ENCODE measurements at places on chromosomes 7 and 10. TPM values are rescaled to one million over a fixed set of nuclear protein-coding genes. Genes with fewer than 3 reads are reported as not detected.

DNA sequence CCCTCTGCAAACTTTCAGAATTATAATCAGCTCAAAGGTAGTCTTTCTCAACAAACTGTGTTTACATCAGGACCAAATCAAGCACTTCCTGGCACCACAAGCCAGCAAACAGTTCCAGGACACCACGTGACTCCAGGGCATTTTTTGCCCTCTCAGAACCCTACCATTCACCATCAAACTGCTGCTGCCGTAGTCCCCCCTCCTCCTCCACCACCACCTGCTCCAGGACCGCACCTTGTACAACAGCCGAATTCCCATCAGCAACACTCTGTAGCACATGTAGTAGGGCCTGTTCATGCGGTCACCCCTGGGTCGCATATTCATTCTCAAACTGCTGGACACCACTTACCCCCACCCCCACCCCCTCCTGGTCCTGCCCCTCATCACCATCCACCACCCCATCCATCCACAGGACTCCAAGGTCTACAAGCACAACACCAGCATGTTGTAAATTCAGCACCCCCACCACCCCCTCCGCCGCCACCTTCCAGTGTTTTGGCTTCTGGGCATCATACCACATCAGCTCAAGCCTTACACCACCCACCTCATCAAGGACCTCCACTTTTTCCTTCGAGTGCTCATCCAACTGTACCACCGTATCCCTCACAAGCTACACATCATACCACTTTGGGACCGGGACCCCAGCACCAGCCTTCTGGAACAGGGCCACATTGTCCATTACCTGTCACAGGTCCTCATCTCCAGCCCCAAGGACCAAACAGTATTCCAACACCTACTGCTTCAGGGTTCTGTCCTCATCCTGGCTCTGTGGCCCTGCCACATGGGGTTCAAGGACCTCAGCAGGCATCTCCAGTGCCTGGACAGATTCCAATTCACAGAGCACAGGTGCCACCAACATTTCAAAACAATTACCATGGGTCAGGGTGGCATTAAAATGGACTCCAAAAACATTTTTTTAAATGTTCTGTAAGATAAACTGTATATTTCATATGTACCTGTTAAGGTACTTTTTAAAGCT, 98.7 kb downstream of the KMT2E start:
- no peak for DNase-seq

GRCh38 chr10:77504196-77504872, 133.3 kb downstream of the KCNMA1 start:
- no peak for DNase-seq

- DNase-seq, result no peak
These were observed 107.3 kb downstream of the PROSER2 start for GRCh38 chr10:11930312-11930978.

DNA sequence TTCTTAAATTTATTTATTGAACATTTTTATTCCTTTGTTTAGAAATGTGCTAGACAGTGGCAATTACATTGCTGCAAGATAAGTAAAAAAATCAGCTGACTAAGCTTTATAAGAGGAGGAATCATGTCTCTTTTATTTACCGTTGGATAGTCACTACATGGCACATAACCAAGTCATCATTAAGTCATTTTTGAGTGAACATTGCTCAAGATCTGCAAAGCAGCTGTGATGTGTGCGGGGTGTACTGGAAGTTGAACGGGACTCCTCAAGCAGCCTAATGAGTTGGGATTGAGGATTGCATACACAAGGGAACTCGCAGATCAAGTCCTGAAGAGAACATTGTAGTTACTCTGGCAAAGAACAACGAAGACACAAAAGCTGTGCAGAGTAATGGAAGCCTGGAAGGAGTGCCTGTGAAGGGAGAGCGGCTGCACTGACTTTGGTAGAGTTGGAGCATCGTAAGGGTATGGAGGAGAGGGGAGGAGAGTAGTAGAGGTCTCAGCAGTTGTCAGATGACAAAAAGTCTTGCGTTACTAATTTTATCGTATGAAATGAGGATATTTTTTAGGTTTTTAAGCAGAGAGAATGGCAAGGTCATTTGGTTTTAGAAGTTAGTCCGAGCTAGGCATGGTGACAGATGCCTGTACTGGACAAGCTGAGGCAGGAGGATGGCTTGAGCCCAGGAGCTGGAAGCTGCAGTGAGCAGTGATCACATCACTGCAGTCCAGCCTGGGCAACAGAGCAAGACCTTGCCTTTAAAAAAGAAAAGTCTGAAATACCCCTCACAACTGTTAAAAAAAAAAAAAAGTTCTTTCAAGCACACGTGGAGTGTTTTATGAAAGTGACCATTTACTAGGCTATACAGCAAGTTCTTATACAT, 95.1 kb downstream of the BMPR1A start:
- no peak for DNase-seq

DNA sequence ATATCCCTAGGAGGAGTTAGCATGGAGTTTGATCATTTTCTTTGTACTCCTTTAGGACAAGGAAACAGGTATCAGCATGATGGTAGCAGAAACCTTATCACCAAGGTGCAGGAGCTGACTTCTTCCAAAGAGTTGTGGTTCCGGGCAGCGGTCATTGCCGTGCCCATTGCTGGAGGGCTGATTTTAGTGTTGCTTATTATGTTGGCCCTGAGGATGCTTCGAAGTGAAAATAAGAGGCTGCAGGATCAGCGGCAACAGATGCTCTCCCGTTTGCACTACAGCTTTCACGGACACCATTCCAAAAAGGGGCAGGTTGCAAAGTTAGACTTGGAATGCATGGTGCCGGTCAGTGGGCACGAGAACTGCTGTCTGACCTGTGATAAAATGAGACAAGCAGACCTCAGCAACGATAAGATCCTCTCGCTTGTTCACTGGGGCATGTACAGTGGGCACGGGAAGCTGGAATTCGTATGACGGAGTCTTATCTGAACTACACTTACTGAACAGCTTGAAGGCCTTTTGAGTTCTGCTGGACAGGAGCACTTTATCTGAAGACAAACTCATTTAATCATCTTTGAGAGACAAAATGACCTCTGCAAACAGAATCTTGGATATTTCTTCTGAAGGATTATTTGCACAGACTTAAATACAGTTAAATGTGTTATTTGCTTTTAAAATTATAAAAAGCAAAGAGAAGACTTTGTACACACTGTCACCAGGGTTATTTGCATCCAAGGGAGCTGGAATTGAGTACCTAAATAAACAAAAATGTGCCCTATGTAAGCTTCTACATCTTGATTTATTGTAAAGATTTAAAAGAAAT, 4.8 kb downstream of the BAMBI start:
- DNase-seq, result no peak

- no peak for DNase-seq
These were observed 23.8 kb upstream of the IFIT2 start for GRCh38 chr10:89278034-89278535.

DNA sequence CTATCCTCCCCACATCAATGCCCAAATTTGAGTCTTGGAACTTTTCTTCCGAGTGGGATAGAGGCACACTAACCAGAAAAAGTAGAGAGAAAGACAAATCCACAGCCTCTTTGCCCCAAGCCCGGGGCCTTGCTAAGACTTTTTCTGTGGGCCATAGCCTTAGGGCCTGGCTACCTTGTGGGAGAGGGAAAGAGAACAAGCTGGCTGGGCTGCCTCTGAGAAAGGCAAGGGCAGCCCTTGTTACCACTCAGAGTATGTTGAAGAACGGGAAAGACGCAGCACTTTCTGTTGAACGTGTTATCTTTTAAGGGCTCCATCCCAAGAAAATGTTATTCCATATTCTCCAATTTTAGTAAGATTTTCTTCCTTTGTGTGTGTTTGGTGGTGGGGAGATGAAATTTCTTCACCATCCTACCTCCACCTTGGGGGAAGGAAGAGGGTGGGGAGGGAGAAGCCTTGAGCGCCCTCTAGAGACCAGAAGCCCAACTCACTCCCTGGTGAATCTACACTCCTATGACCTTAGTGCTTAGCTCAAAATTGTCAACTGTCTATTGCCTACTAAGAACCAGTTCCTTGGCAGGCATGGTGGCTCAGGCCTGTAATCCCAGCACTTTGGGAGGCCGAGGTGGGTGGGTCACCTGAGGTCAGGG, 3.9 kb upstream of the NRF1 start:
- no peak for DNase-seq

GRCh38 chr10:67242528-67242927, 316.7 kb downstream of the LRRTM3 start:
- DNase-seq, result no peak

DNA sequence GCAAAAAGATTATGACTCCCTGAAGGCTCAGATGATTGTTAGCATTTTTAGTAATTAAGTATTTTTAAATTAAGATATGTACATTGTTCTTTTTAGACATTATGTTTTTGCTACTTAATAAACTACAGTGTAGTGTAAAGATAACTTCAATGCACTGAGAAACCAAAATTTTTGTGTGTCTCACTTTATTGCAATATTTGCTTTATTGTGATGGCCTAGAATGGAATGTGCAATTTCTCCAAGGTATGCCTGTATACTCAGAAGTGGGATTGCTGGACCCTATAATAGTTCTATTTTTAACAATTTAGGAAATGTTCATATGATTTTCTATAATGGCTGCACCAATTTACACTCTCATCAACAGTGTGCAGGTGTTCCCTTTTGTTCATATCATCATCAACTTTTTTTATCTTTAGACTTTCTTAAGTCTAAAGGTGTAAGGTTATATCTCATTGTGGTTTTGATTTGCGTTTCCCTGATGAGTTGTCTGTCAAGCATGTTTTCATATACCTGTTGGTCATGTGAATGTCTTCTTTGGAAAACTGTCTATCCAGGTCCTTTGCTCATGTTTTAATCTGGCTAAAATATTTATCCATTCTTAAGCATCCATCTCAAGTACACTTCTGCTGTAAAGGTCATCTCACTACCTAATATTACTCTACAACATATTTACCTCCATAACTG, 1323.5 kb upstream of the LRRTM3 start:
- DNase-seq, result no peak

DNA sequence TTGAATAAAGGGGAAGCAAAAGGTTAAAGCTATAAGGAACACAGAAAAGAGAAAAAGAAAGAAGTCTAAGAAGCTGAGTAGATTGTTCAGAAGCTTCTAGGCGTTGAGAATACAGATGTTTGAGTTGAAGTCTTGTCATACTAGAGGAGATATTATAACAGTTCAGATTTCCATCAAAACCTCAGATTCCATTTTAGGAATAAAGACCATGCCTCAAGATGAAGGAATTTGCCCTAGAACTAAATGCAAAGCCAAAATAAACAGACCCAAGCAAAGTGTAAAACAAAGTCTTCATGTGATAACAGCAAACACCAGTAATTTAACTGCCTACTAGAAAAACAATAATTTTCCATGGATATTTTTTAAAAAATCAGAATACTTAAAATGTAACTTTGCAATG, 476.5 kb upstream of the POT1 start:
- no peak for DNase-seq

GRCh38 chr7:106377847-106378361, 93.1 kb upstream of the NAMPT start:
- no peak for DNase-seq

Gene SYCE1
- not detected for total RNA-seq

Gene HSPA12A
- total RNA-seq, result 1.9 TPM

Gene DNAJC2
- total RNA-seq, result 17.7 TPM

Gene STAMBPL1
- total RNA-seq, result 21.0 TPM

Gene ATOH7
- not detected for total RNA-seq
